SK-N-DZ (cell line): ENCODE measurements at places on chromosomes 4 and X.

GRCh38 chrX:139851730-139852129 is 81.1 kb downstream of the ATP11C start:
- DNase-seq = no peak

GRCh38 chrX:2498781-2499302 is 1.9 kb downstream of the DHRSX start:
- DNase-seq = no peak

DNA sequence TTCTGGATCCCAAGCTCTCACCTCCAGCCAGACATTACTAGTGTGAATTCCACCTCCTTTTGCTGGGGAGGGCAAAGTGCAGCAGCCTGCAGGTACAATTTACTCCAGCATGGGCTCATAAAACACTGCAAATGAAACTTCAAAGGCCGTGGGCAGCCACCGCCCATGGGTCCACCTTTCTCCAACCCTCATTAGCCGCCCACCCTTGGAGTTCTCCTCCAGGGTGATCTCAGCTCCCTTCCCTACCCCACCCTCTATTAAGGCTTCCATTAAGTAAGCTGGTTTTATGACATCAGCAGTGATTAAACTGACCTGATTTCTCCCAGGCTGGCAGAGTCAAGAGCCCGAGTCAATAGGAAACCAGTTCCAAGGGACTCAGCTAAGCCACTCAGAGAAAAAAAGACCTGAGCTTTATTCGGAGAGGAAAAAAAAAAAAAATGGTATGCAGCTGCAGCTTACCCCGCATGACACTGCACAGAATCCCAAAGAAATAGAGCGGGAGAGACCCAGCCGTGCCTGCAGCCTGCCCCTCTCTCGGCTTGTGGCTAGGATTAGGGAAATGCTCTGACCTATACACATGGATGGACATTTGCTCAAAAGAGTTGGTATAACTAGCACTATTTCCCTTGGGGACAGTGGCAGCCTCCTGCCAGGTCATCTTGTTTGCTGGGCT is 319.6 kb downstream of the PTTG2 start:
- DNase-seq = no peak

DNA sequence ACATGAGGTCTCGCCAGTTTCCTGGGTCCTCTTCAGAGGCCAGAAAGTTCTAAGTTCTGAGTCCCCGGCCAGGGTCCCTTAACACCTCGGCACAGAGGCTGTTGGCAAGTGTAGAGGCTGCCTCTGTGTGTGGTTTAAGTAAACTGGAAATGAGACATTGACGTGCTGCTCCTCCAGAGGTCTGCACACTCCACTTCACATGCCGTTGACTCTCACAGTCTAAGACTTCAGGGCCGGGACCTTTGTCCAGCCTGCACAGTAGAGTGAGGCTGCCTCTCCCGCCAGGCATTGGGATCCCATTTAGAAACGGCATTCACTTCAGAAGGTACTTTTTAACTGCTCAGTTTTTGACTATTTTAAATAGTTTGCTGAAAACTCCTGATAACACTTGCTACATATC is 10.6 kb upstream of the TADA2B start:
- DNase-seq = no peak

DNA sequence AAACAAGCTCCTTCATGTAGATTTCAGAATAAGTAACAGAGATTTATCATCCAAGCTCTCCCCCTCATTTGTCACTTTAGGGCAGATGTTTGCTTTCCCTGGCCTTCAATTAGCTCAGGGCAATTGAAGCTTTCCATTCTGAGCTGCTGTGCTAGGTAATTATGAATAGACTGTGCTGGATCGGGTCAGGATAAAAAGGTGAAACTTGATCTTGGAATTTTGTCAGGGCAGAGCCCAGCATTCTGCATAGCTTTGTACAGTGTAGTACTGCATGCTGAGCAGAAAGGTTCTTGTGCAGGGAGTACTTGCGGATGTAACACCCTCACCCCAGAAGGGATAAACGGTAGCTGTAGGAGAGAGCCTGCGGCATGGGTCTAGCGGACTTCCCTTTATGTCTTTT is 64.0 kb upstream of the CLDN34 start:
- DNase-seq = no peak

DNA sequence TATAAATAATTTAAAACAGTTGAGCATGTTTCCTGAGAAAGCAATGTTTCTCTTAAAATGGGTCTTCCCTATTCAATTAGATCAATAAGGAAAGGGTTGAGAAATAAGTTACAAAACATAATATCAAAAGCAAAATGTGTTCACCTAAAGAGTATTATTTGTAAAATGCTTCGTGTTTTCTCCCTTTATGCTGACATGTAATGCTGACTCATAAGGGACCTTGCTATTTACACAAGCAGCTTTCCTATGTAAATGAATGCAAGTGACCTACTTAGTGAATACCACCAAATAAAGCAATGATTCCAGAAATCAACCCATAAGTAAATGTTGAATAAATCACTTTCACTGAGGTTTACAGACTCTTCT is 91.5 kb downstream of the ELOVL6 start:
- DNase-seq = no peak

DNA sequence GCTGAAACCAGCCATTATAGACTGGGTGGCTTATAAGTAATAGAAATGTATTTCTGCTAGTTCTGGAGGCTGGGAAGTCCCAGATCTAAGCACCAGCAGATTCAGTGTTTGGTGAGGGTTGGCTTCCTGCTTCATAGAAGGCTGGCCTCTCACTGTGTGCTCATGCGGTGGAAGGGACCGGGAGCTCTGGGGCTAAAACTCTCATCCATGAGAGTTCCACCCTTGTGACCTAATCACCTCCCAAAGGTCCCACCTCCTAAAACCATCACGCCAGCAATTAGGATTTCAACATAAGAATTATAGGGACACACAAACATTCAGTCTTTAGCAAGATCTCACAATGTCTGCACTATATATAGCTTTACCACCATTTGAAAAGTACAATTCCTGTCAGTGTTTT is 215.2 kb downstream of the CBR4 start:
- no peak for DNase-seq

- DNase-seq = no peak
Measured at GRCh38 chr4:16739997-16740624, 158.3 kb downstream of the LDB2 start.

DNA sequence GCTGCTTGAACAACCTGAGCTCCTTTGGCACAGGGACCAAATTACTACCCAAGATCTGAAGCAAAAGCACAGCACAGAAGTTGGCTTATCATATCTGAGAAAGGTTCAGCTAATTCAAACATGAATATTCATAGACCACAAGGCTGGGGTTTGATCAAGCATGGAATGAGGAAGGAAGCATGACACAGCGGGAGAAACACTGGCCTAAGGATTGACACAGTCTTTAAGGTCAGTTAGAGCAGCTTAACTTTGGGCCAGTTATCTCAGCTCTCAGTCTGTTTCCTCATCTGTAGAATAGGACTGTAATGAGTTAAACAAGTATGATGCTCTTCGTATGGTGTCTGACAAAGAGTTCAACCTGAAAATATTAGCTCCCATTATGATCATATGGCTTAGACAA is 88.5 kb upstream of the CBR4 start:
- no peak for DNase-seq

DNA sequence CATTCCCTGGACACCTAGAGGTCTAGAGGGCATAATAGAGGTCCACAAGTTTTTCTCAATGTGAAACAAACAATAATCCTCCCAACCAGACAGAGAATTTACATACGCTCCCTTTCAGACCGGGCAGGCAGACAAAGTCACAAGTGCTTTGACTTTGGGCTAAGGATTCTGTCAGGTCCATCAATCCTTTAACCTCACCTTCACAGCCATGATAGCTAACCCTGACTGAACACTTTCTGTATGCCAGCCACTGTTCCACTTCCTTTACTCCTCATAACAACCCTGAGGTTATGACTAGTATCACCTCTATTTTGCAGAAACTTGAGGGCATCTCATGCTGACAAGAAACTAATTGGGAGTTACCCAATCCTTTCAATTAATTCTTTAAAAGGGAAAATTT is 118.8 kb upstream of the AFF2 start:
- no peak for DNase-seq

GRCh38 chr4:10577018-10577417 is 107.5 kb downstream of the CLNK start:
- no peak for DNase-seq

DNA sequence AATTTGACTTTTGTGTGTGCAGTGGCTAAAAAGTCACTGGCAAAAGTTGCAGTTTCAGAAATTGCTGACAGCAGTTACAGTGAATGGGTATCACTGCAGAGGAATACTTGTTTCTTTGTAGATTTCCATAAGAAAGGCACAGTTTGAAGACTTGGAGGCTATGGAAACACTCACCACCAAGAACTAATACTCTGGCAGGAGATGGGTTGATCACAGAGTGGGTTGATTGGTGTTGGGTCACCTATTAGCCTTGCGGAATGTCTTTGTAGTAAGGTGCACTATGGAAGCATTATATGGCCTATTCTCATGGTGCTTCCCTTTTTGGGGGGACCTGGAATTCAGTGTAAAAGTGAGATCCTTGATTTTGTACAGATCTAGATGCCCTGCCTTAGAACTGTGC is 502.8 kb downstream of the CFAP47 start:
- DNase-seq = no peak

GRCh38 chrX:36388901-36389300 is 469.4 kb downstream of the CFAP47 start:
- DNase-seq = no peak

DNA sequence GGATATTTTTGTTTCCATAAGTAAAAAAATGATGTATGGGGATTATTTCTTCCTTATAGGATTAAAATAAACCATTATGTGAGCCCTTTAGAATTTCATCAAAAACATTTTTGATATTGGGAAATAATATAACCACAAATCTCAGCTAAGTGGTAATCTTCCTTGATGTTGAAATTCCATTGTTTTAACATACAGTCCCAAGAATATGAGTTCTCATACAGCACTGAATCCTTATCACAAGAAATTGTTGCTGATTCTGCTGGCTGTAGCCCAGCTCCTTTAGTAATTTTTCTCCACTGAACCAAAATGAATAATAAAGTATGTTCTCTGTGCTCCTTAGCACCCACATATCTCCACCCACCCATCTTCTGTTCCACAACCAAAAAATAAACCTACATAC is 41.9 kb upstream of the FAM47B start:
- no peak for DNase-seq

DNA sequence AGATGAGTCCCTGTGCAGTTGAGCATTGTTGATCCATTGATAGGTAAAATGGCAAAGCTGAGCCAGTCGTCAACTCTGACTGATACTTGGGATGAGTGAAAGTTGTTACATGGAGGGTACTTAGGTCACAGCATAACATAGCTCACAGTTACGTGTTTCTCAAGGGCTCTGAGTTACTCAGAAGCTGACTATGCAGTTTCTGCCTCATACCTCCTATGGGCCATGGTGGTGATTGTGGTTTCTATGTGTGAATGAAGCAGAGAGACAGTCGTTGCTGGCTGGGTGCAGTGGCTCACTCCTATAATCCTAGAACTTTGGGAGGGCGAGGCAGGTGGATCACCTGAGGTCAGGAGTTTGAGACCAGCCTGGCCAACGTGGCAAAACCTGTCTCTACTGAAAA is 30.8 kb downstream of the FRMPD3 start:
- DNase-seq = no peak

- DNase-seq = no peak
Measured at GRCh38 chr4:56296526-56296925, 90.8 kb downstream of the AASDH start.

DNA sequence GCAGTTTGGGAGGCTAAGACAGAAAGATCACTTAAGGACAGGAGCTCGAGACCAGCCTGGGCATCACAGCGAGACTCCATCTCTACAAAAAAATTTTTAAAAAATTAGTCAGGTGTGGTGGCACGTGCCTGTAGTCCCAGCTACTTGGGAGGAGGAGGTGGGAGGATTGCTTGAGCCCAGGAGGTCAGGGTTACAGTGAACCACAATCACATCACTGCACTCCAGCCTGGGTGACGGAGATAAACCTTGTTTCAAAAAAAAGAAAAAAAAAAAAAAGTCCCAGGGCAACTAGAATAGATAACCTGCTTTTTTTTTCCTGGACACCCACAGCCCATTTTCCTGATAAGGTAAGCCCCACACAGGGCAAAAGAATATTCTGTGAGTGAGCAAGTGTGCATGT is 96.3 kb downstream of the C4orf51 start:
- no peak for DNase-seq

GRCh38 chr4:59712470-59712869 is 1487.7 kb upstream of the ADGRL3 start:
- DNase-seq = no peak

- no peak for DNase-seq
Measured at GRCh38 chr4:163758032-163758431, 263.5 kb downstream of the TMA16 start.

DNA sequence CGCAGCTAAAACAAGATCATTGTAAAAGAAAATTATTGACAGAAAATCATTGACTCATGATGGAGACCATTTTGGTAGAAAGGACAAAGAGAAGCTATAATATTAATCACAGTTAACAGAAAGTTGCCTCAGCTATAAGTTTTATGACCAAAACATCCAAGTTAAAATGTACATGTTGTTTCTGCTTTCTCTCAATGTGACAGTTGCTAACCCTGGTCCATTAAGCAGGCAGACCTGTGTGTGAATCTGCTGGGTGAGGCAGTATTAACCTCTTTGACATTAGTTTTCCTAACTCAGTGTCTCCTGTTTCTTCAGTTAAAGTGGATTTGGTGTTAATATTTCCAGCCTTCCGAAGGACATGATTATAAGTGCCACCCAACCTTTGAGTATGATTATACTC is 94.8 kb upstream of the DCLK2 start:
- peak; percentile 31 for DNase-seq

- DNase-seq = no peak
Measured at GRCh38 chr4:168390041-168390440, 71.5 kb upstream of the DDX60 start.

- no peak for DNase-seq
Measured at GRCh38 chr4:100188829-100189228, 1.4 kb downstream of the DDIT4L start.

DNA sequence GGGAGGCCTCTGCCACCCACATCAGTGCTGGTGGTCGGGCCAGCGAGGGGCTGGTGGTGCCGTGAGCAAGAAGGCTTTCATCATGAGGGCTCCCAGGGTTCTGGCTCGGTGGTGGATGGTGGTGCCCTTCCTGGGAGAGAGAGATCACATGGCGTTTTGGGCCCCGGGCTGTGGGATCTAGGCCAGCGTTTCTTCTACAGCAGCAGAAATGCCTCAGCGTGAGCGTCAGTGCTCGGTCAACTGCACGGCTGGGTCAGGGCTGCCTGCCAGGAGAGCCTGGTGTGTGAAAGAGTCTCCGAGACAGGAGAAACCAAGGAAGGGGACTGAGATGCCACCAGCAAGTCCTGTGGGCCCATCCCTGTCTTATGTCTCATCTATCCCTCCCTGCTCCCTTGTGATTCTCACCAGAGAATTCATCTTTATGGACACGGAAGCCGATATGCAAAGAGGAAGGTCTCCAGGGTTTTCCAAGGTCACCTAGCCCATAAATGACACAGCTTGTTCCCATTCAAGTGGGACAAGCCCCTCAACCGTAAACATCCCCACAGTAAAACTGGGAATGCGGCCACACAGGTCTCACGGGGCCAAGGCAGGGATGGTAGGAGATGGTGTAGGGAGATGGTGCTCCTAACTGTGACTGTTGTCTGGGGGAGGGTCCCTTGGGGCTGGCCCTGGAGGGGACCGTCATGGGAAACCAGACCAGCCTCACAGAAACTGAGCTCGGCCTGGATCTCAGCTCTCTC is 99.2 kb downstream of the SORCS2 start:
- no peak for DNase-seq

- no peak for DNase-seq
Measured at GRCh38 chr4:152273343-152273742, 262.5 kb downstream of the FBXW7 start.
